ENCODE measurements at places on chromosomes 13 and 19.
A peak's percentile ranks its signal among the peaks of the same experiment; 100 is the strongest.

- DNase-seq, result no peak
These were observed 859 bp downstream of the ZNF568 start for GRCh38 chr19:36916991-36917390.

GRCh38 chr13:39129213-39129612 lies 91.0 kb downstream of the NHLRC3 start:
- DNase-seq, result no peak

- DNase-seq, result no peak
These were observed 1431.9 kb upstream of the PCDH20 start for GRCh38 chr13:62847520-62847919.

- DNase-seq, result no peak
These were observed 94.3 kb upstream of the MBNL2 start for GRCh38 chr13:97127842-97128241.

- no peak for DNase-seq
These were observed at the start of gene FFAR3 for GRCh38 chr19:35357867-35358573. TSS of gene FFAR3 (plus strand) at chr19:35358460. CDS start at chr19:35358891, 431 bp downstream.

GRCh38 chr19:16094360-16095070 lies 17.2 kb upstream of the RAB8A start:
- no peak for DNase-seq

GRCh38 chr13:40069173-40070044 lies 413.9 kb downstream of the COG6 start:
- DNase-seq, result no peak

DNA sequence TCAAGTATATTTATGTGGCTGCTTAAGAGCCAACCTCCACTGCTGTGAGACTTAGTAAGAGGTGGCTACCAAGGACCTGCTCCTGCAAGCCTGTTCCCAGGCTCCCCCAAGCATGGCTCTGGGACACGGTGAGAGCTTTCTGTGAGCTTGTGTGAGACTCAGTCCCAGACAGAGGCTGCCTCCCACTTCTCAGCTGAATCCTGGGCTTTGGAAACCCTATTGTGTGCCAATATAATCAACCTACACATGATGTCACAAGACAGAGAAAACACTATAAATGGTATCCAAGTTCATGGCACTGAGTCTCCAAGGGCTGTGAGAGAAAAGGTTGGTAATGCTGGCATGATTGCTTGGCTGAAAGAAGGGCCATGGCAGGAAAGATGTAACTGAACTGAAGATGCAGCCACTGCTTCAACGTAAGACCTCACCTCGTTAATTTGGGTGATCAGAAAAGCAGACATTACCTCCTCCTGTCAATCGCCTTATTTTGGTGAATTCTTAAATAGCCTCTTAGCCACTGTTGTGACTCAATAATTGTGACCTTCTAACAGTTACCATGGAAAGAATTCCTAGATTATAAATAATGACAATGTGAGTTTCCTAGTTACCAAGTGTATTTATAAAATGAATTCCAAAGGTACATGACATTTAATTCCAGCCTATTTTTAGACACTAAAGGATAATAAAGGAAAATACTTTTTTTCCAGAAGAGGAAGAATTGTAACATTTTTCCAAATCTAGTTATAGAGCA lies 332.0 kb downstream of the IRS2 start:
- no peak for DNase-seq

DNA sequence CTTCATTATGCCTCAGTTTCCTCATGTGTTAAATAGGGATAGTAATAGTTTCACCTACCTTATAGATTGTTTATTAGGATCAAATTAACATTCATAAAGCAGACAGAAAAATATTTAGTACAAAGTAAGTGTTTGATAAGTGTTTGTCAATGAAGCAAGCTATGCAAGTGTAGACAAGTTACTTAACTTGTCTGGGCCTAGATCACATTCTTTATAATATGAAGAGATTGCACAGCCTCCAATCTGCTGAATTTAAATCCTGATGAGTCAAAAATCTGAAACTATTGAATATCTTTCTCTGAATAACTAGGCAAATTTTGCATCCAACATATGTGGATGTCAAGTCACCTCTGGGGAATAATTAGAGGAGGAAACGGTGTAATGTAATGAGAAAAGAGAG lies 170.5 kb downstream of the MZT1 start:
- no peak for DNase-seq

DNA sequence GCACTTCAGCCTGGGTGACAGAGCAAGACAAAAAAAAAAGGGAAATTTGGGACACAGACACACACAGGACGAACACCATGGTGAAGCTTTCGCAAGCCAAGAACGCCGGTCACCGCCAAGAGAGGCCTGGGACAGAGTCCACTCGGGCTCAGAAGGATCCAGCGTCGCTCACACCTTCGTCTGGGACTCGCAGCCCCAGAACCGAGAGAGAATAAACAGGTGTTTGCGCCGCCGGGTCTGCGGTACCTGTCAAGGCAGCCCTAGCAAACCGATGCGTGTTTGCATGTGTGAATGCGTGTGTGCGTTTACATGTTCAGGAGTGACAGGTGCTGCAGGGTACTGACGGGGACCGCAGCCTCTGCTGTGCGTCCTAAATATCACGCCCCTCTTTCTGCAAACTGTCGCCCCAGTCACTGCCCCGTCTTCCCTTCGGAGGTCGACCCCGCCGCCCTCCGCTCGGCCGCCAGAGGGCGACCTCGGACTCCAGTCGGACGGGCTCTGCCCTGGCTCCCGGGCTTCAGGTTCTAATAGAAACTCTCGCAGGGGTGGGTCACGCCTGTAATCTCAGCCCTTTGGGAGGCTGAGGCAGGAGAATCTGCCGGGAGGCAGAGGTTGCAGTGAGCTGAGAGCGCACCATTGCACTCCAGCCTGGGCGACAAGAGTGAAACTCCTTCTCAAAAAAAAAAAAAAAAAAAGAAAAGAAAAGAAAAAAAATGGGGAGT lies 11.8 kb upstream of the CSNK1G2 start:
- DNase-seq, result peak; percentile 75

- DNase-seq, result no peak
These were observed 60.5 kb upstream of the MEDAG start for GRCh38 chr13:30845297-30846214.

DNA sequence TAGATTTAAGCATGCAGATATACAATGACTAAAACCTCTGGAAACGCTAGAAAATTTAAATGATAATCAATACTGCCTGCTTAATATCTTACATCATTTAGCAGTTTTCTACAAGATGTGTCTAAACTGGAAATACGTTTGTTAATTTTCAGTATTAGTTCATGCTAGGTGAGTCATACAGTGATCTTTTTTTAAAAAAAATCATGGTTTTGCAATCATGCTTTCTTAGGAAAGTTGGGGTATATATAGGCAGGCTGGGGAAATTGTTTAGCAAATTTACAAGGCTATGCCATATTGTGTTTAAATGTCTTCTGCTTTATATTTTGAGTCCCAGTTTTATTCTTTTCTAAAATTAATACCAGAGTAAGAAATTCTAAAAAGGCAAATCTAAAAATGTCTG lies 245.4 kb upstream of the SPRY2 start:
- DNase-seq, result no peak

DNA sequence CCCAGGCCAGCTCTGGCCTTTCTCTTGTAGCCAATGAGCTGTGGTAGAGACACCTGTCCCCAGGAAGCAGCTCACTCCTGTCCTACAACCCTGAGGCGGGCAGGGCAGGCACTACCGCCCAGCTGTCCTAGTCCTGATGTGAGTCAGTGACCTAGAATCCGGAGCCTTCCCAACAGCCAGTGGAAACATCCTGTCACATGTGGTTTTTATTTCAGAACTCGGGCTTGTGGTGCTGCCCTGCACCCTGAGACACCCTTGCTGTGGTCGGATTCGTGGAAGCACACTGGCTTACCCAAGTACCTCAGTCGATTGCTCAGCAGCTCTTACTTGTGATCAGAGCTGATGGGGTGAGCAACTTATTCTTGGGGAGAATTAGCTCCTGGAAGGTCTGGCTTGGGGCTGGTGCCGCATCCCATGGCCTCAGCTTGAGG lies 83.6 kb upstream of the ARHGEF7 start:
- peak; percentile 76 for DNase-seq

- DNase-seq, result peak; percentile 34
These were observed 25.4 kb upstream of the GPR12 start for GRCh38 chr13:26785838-26786630.

DNA sequence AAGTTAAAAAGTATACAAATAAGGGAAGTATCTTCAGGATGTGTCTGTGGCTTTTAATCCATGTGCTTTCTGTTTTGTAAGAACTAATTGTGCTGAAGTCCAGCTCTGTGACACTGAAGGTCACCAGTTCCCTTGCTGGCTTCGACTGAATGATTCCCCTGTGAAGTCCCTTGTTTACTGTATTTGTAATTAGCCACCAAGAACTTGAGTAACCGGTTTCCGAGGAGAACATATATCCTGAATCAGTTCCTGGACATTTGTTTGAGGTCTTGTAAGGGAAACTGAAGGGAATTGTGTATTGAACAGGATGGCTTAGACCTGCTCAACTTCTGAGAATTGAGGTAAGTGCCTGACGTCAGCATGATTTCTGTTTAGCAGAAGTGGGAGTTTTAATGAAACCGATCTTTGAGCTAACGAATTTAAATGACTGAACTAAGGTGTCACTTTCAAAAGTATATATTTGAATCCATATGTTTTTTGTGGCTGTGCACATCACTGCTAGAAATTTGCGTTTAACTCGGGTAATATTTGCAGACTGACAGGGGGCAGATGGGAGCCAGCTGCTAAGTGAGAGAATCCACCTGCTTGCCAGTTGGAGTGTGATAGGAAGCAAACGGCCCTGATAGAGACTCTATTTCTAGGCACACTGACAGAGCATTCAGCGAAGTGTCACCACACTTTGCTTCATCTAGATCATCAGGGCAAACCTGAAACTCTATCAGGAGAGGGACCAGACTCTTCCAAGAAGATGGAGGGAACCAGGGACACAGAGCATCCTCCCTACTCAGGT lies 530.0 kb downstream of the RFC3 start:
- peak; percentile 29 for DNase-seq

GRCh38 chr19:27905074-27905473 lies 1307.9 kb downstream of the UQCRFS1 start:
- DNase-seq, result no peak

- no peak for DNase-seq
These were observed 4.9 kb upstream of the STARD13 start for GRCh38 chr13:33290421-33290965.

DNA sequence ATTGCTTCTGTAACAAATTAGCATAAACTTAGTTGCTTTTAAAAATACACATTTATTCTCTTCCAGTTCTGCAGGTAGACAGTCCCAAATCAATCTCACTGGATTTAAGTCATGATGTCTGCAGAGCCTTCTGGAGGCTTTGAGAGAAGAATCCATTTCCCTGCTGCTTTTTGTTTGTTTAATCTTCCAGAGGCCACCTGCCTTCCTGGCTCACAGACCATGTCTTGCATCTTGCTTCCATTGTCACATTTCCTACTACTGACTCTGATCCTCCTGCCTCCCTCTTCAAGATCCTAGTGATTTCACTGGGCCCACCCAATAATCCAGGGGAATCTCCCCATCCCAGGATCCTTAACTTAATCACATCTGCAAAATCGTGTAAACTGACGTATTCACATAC lies 473.3 kb downstream of the ITGBL1 start:
- no peak for DNase-seq

DNA sequence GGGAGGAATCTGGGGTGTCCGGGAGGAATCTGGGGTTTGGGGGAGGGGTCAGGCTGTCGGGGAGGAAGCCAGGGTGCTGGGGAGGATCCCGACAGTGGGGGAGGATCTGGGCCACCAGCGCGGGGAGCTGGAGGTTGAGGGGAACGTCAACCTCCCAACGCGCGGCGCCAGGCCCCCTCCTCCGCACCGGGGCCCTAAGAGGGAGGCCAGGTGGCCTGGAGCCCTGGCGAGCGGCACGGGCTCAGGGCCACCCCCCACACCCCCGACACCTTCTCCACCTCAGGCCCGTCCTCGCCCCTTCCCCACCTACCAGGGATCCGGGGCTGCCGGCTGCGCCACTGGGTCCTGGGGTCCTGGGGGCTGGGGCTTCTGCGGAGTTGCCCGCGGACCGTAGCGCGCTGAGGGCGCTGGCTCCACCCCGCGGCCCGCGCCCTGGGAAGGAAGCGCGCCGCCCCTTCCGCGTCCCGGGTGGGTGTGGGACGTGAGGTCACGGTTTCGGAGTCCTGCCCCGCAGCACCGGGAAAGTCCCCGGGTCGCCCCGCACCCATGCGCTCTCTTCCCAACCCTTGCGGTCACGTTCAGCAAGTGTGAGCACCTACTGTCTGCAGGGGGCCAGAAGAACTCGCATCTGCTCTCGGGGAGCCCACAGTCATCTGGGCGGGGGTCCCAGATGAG lies at the start of gene TICAM1:
Gene TICAM1, minus strand, starts transcription at position 409 of the 675 bp plus-strand sequence. CDS start 13,335 bp downstream, outside the sequence.
- DNase-seq, result peak; percentile 3

Measured in NCI-H774 (cell line).